ENCODE measurements at places on chromosomes 1 and 21. TPM values are rescaled to one million over a fixed set of nuclear protein-coding genes. Genes with fewer than 3 reads are reported as not detected.

GRCh38 chr1:184276416-184276815, 110.4 kb upstream of the C1orf21 start:
- no peak for DNase-seq

DNA sequence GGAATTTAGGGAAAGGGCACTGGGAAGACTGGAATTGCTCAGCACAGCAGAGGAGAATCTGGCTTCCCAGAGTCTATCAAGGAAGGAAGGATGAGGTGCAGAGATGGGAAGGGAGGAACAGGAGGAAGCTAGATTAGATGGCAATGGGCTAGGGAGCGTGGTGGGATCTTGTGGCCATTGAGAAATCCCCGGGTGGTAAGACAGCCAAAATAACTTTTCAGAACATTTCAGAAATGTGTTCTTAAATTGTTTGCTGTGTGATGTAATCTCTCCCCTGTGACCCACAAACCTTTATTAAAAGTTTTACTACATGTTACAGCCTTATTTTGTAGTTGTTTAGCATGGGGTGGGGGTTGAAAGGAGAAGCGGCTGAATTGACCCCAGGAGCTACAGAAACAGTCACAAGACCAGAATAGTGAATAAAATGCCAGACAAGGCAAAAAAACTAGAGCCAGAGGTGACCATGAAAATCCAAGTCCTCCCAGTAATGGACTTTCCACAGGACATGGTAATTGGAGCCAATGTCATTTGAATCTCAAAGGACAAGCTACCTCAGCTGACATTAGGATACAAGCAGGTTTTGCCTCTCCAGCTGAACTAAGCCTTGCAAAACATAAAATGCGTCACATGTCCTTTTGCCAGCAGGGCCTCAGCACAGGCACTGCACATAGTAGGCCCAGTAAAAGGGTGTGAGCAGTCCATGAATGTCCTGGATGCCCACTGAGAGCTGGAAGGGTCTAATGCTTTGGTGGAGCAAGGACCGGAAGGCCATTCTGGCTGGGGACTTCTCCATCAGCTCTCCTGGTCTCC, 980 bp upstream of the AHCYL1 start:
- no peak for DNase-seq

DNA sequence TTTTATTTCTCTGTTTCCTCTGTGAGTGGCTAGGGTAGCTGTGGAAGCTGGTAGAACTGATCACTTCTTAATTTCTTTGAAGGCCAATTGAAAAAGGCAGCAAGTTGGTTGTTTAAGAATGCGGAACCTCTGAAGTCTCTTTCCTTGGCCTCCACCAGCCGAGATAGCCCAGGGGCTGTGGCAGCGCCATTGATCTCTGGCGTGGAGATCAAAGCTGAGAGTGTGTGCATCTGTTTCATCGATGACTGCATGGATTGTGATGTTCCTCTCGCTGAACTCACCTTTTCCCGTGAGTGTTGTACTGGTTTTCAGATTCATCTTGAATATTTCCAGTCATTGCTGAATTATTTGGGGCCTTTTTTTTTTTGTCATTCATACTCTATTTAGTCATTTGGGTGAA, 97.7 kb downstream of the VPS13D start:
- no peak for DNase-seq

GRCh38 chr21:24171736-24172135, 1435.5 kb downstream of the MRPL39 start:
- no peak for DNase-seq

DNA sequence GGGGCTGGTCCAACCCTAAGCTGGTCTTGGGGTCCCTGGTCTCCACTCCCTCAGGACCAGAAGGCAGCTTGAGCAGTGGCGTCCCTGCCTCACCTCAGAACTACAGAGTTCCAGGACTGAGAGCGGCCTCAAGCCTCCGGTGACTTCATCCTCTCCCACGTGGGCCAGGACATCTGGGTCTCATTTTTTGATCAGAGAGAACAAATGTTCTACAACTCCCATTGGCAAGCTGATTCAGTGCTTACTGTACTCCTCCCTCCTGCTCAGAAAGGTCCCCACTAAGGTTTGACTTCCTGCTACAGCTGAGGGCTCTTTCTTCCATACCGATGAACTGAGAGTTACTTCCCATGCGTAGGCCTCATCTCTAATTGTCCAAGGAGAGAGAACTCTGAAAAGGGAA, 78.5 kb downstream of the PLXNA2 start:
- DNase-seq, result peak; percentile 66

- DNase-seq, result no peak
Observed at GRCh38 chr21:38954588-38955004, 148.9 kb downstream of the ETS2 start.

DNA sequence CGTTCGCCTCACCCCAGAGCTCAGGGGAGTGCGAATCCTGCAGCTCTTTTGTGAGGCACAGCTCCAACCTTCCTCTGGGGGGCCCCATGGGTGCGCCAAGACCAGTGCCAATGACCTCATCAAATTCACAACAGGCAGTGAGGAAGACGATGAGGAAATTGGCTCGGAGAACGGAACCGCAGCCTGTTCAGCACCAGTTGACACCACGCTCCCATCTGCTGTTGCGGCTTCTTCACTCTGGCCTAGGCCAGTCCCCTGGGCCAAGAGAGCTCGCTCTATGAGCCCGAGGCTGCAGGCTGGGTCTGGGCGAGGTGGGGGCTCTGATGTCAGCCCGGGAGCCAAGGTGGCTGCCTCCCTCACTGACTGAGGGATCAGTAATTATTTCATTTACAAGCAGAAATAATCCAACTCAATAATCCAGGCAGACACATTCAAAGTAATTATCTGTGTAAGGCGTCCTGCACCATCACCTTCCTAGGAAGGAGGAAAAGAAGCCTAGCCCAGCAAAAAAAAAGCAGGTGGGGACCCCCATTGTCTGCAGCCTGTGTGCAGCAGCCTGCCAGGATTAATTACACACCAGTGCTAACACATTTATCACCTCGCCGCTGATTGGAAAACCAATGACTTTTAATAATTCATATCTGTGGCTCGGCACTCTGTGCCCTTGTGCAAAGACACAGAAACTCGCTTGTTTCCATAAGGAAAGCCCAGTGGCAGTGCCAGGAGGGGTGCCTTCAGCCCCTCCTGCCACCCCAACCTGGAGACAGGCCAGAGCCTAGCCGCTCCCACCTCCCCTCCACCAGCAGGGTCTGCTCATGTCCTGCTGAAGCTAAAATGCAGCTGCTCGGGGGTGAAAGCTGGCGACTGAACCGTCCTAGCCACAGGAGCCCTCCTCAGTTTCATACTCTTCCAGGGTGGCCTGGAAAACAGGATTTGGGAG, 1.9 kb downstream of the PLEKHA6 start:
- peak; percentile 73 for DNase-seq

DNA sequence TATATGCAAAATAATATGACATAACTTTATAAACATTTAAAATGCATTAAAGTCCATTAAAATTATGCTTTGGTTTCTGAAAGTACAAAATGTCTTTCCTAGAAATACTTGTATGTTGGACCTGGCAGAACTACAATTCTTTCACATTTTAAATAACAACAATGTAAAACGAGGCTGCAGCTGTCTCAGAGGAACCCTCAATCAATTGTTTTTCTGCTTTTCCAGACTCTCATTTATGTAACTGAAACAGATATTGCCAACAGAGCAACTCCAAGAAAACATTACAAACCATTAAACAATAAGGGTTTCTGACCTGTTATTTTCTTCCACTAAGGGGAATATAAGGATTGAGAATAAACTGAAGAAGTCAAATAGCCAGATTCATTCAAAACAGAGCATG, 1193.4 kb downstream of the NCAM2 start:
- no peak for DNase-seq

- DNase-seq, result no peak
Observed at GRCh38 chr1:10253149-10253548, 42.8 kb downstream of the KIF1B start.

GRCh38 chr1:185207980-185208602, 51.1 kb downstream of the SWT1 start:
- DNase-seq, result no peak

- DNase-seq, result no peak
Observed at GRCh38 chr1:227072991-227073390, 132.9 kb downstream of the COQ8A start.

DNA sequence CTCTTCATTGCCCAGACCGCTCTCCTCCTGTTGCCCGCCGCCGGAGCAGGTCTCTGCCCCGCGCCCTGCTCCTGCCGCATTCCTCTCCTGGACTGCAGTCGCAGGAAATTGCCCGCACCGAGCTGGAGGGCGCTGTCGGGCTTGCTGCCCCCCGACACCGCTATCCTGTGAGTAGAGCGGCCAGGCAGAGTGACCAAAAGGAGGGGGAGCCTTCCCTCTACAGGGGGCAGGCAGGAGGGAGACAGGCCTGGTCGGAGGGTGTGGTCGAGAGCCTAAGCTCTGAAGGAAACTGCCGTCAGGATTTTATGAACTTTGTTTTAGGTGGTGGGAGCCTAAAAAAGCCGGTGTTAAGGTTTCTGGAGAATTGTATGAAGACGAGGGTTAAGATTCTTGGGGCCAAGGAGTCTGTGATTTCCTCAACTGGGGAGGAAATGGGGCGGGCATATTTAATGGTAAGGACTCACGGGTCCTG, 517 bp downstream of the LRIG2 start:
- DNase-seq, result no peak

DNA sequence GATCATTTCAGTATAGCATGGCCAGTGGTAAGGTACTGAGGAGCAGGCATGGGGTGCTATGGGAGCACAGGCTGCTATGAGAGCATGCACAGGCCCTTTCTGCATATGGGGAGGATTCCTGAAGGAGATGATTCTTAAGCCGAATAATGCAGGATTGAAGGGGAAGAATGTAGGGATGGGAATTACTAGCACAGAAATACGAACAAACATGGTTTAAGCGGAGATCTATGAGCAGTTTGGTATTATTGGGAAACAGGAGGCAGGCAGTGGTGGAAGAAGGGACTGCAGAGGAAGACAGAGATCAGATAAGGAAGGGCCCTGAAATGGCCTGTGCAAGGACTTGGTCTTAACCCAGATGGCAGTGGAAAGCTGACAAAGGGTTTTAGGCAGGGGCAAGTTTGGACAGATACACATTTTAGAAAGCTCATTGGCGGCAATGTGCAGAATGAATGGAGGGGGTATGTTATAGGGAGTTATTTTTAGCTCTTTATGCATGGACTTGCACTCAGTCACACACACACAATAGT, 1.7 kb downstream of the OSCP1 start:
- no peak for DNase-seq

DNA sequence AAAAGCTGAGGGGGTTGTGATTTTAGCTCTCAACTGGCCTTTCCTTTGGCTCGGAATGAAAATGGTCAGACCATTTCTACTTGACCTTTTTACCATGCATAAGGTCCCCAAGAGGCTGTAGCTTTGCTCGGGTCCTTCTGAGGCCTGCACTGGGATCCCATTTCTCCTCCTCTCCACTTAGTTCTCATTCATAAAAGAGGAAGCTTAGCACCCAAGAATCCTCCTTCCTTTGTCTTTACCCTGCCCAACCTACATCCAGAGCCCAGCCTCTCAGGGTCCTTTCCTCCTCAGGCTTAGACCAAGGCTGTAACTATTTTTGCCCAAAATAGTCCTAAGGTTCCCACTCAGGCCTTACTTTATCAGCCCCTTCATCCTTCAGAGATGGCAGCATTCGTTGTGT, 6.0 kb upstream of the SLC27A3 start:
- no peak for DNase-seq

GRCh38 chr1:109923946-109924275, 13.3 kb downstream of the CSF1 start:
- DNase-seq, result no peak

GRCh38 chr1:160550572-160551034, 27.5 kb upstream of the SLAMF6 start:
- no peak for DNase-seq

- DNase-seq, result peak; percentile 10
Observed at GRCh38 chr1:7010534-7011200, 225.4 kb downstream of the CAMTA1 start.

- no peak for DNase-seq
Observed at GRCh38 chr21:46482225-46482845, 23.6 kb downstream of the DIP2A start.

DNA sequence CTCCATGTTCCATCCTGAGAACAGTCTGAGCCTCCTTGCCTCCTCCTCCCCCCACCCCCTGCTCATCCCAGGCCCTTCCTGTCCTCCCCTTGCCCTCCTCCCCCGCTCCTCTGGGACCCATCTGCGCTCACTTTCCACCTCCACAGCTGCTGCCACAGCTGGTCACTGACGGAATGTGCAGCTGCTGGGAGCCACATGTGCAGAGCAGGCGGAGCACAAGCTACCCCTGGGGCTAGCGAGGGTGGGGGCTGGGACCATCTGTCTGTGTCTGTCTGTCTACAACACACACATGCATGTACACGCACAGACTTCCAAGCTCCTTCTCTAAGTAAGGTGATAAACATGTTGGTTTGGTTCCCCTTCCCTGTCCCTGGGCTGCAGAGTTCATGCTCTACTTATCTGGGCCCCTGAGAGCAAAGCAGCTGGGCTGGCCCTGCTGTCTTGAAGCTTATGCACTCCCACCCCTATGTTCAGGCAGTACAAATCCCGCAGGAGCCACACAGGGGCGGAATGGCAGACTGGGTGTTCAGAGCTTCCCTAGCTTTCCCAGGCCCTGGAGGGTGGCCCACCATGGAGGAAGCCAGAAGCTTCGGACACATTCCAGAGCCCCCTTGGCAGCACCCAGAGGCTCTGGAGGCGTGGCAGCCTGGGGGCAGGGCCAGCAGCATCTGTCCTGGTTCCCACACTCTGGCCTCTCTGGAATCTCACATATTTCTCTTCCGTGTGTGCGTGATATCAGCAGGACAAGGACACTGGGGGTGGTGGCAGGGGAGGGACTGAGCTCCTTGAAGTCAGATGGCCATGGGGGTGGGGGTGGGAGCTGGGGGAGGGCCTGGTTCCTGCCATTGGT, 7.0 kb upstream of the HEYL start:
- DNase-seq, result no peak

- DNase-seq, result no peak
Observed at GRCh38 chr1:208045463-208046260, 134.7 kb upstream of the CD34 start.

DNA sequence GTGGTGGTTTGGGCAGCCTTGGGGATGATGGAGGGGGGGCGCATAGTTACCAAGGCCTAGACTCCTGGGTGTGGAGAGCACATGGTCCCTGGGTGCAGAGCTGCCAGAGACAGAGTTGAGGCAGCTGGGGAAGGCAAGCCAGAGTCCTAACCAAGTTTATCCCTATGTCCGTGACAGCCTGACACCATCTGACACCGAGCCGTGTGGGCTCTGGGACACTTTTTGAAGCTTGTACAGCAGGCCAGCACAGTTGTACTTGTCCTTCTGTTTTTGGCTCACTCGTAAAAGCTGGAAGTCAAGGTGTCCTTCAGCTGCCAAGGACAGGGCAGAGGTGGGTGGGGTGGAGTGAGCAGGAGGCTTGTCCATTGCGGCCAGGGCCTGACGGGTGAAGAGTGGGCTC, 28.5 kb downstream of the SLC26A9 start:
- peak; percentile 11 for DNase-seq

TRIM17 gene
- not detected for total RNA-seq

TRNP1 gene
- total RNA-seq, result 28.3 TPM

PGLYRP3 gene
- not detected for total RNA-seq

COL16A1 gene
- 50.5 TPM for total RNA-seq

SH2D2A gene
- 1.8 TPM for total RNA-seq

DYNLT5 gene
- total RNA-seq, result not detected

POU3F1 gene
- not detected for total RNA-seq

APCS gene
- total RNA-seq, result not detected

SUSD4 gene
- total RNA-seq, result not detected

TBX15 gene
- 7.0 TPM for total RNA-seq

TSACC gene
- not detected for total RNA-seq

LMX1A gene
- not detected for total RNA-seq

All from G401 (cell line).